ENCODE measurements at places on chromosomes 3 and 15.

GRCh38 chr3:12560505-12561190 is 3.8 kb downstream of the MKRN2 start:
- DNase-seq: no peak

DNA sequence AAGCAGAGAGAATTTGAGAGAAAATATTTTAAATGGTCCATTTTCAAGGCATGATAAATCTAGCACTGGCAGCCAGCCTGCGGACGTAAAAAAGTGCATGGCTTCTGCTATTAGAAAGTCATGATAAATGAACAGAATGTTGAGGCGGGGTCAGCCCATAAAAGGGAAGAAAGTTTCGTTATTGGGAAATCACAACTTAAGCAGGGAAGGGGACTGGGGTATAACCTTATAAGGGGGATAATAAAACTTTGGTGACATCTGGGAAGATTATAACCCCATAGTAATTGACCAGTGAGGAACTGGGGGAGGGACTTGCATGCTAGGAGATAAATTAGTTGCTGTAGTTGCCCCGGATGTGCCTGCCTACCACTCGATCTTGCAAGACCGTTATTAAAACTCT is 88.4 kb upstream of the PLSCR4 start:
- no peak for DNase-seq

DNA sequence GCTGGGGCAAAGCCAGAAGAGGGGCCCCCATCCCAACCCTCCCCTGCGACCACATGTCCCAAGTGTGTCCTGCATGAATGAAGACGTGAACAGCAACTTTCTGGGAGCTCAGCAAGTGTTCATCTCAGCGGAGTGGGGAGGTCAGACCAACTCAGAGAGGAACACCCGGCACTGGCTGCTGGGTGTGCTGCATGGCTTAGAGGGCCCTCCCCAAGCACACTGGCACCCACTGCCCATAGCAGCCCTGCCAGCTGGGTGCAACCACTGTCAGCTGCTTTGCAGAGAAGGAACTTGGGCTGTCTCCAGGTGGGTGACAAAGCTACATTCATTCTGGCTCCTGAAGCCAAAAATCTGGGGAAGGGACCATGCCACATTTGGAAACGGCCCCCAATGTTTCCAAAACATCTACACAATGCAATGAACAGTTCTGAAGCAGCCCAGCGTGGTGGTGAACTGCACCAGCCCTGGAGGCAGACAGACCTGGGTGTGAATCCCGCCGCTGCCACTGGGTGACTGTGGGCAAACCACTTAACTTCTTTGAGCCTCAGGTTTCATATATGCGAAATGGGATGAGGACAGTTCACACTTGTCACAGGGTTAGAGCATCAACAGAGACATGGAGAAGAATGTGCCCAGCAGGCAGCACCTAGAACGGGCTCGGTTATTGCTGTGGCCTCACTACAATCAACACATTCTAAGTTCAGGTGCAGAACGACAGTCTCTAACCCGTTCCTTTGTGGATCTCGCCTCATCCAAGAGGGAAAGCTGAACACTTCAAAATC is 145.4 kb downstream of the NUP210 start:
- no peak for DNase-seq

GRCh38 chr3:50138266-50139200 is 16.6 kb upstream of the SEMA3F start:
- no peak for DNase-seq

DNA sequence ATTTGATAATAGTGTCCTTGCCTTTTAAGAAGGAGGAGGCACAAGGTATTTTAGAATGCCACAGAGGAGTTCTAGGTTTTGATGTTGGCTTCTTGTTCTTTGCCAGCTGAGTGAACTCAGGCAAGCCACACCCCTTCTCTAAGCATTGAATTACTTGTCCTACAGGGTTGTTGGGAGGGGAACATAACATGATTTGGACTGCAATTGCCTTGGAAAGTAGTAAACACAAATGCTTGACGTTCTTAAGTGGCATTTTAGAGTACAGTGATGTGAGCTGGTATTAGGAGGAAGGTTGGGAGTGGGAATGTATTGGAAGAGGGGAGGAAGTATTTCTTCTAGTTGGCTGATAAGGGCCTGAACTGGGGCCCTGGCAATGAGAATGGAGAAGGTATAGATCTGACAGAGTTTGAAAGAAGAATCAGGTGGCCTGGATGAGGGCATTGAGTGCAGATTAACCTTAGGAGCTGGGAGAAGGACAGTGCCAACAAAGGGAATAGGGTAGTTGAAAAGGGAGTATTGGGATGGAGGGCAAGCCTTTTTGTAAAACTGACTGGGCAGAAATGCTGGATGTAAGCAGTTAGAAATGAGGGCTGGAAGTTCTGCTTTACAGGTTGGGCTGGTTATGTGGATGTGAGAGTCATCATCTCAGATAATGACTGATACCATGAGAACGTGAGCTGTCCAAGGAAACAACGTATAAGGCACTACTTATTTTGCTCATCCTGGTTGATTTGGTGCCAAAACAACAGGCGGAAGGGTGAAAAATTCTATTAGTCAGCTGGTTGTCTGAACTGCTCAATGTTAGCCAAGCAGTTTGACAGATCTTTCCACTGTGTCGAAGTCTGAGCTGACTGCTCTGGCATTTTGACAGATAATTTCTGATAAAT is 16.7 kb downstream of the KAT2B start:
- no peak for DNase-seq

DNA sequence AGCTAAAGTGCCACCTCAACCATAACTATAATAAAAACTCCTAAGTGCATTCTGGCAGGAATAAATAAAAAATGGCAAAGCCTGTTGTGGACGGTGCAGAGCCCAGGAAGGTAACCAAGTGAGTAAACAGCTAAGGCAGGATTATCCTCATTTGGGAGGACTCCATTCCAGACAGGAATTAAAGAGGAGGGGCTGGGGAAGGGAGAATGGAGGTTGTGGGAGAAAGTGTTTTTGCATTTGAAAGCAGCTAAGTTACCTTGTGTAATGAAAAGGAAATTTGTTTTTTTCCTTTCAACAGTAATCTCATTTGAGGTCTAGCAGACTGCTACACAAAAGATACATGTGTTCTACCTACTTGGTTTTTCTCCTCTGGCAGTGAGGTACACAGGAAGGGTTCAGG is 248.5 kb downstream of the TIGIT start:
- DNase-seq: no peak

- no peak for DNase-seq
These were observed 1.2 kb upstream of the SECISBP2L start for GRCh38 chr15:49047456-49047855.

GRCh38 chr15:51754267-51754666 is 2.9 kb downstream of the TMOD2 start:
- DNase-seq: no peak

DNA sequence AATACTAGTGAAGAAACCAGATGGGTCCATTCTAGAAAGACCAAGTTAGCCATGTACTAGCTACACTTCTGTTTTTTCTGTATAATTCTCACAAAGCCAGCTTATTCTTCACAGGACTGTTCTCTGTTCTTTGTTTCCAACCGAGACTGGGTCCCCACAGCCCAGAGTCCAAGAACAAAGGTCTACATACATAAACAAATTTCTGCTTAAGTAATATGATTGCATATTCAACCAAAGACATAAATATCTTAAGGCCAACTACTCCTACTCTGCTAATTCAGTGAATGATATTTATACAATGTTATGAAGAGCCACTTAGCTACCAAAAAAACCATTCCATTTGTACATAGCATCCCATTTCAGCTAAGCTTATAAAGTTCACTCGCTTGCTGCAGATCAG is 299.8 kb upstream of the CCDC54 start:
- DNase-seq: no peak

DNA sequence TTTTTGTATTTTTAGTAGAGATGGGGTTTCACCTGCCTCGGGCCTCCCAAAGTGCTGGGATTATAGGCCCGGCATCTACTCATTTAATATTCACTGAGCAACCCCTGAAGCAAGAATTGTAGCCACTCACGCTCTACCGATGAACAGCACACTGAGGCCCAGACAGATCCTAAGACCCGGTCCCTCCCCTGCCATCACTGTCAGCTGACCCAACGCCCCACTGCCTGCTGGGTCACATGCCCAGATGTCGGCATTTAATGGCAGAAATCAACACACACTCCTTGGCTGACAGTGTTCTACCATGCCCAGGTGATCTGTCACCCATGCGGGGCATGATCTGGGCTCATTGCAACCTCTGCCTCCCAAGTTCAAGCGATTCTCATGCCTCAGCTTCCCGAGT is 3.2 kb upstream of the TMEM89 start:
- DNase-seq: no peak

- DNase-seq: no peak
These were observed 12.9 kb downstream of the GABRB3 start for GRCh38 chr15:26759986-26760385.

DNA sequence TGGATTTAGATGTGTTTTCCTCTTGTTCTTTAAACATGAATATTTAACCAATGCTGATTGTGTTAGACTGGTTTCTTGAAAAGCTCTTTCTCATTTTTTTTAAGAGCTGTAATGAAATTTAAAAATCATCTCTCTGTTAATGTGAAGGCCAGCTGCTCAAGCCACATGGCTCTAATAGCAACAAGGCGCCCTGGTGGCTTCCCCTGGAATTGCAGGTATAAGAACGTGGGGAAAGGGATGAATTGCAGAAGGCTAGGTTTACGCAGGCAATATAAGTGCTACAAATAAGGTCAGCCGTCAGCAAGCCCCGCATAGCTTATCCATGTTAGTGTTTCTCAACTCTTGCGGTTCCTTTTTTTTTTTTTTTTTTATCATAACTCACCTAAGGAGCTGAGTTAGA is 108.5 kb downstream of the SAMMSON start:
- DNase-seq: no peak

DNA sequence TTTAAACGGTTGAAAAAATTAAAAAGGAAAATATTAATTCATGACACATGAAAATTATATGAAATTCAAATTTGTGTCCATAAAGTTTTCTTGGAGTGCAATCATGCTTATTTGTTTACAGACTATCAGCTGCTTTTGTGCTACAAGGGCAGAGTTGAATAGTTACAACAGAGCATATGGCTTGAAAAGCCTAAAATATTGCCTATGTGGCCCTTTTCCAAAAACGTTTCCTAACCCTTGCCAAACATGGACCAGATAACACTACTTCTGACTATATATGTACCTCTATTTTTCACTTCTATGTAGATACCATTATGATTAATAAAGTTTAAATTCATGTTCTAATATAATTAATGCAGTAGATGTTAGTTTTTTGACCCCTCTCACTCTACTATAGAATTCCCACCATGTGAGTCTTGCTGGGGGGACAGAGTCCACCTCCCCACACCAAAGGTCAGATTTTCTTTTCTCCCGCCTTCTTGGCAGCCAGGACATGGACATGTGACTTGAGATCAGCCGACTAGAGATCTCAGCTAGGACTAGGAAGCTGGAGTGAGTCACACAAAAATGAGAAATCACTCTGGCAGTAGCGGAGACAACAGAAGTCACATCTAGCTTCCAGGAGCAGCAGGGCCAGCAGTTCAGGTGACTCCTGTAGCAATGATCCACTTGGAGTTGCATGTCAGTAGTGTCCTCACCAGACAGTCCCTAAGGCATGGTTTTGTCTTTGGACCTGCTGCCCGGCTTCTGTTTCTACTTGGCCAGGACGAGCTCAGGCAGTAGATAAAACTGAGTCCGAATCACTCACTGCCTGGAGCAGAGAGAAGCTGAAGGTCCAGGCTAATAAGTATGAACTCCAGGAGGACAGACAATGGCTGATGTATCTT is 22.4 kb downstream of the CIAO2A start:
- DNase-seq: no peak

GRCh38 chr15:65631503-65631902 is 9.8 kb downstream of the SLC24A1 start:
- DNase-seq: no peak

DNA sequence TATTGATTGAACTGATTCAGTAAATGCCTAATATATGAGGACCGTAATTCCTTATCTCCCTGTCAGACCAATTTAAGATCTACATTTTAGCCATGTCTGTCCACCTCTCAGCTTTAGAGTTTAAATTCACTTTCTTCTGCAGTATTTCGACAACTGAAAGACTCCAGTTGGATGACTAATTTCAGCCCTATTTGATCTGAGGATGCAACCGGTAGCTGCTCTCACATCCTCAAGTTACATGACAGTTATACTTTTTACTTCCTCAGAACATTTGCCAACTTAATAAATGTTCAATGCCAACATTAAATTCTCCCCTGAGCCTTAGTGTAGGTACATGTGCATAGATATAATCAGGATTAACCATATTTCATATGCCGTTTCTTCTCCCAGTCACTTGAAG is 2.5 kb upstream of the HHLA2 start:
- DNase-seq: no peak

- no peak for DNase-seq
These were observed 8.4 kb downstream of the NR1D2 start for GRCh38 chr3:23953523-23953922.

GRCh38 chr15:40317580-40317979 is 5.9 kb upstream of the INAFM2 start:
- no peak for DNase-seq

GRCh38 chr3:99624496-99625236 is 13.7 kb upstream of the COL8A1 start:
- no peak for DNase-seq

- no peak for DNase-seq
These were observed 31.4 kb upstream of the CACNA2D2 start for GRCh38 chr3:50534681-50535330.

DNA sequence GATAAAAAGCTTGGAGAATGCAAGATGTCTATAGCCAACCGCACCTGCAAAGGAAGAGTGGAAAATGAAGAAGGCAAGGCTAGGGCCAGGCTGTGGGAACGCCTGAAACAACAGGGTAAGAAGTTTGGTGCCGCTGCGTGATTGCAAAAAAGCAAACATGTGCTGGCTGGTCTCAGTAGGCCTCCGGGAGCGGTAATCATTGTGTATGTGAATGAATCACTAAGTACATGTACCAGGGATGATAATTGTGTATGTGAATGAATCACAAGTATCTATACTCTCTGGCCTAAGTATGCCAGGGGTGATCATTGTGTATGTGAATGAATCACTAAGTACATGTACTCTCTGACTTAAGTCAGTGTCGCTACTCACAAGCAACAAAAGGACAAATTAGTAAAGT is 40.3 kb upstream of the PARL start:
- DNase-seq: no peak

- no peak for DNase-seq
These were observed 203.8 kb upstream of the CD96 start for GRCh38 chr3:111338059-111338698.

DNA sequence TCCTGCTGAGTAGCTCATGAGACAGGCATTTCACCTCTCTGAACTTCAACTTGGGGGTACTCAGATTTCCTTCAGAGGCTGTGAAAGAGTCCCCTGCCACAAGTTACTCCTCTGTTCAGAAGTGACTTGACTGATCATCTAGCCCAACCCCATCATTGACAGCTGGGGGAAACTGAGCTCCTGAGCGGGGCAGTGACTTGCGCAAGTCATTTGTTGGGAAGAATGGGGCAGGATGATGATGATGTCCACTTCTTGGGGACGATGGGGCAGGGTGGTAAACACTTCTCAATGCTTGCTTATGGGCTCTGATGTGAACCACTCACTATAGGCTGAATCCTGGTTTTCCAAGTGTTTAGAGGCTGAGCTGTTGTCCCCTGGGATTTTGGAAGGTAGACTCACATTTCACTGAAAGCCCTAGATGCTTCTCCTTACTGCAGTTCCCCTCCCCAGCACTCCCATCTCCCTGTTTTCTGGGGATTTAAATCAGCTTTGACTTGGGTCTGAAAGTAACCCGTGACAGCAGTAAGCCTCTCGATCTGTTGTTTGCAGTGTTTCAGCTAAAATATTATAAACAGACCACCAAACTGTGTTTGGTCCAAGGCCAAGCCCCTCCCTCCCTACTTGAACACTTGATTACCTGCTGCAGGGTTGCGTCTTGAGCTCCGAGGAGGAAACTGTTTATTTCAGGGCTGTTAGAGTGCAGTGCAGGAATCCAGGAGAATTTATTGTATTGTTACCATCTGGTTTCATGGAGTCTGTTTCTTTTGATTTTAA is 25.1 kb downstream of the SMAD3 start:
- DNase-seq: no peak

Data from forelimb muscle (tissue), 1 donor.